ENCODE measurements at places on chromosomes 7 and 10.

- no peak for DNase-seq
Observed at GRCh38 chr10:17758896-17759295, 6.9 kb downstream of the TMEM236 start.

DNA sequence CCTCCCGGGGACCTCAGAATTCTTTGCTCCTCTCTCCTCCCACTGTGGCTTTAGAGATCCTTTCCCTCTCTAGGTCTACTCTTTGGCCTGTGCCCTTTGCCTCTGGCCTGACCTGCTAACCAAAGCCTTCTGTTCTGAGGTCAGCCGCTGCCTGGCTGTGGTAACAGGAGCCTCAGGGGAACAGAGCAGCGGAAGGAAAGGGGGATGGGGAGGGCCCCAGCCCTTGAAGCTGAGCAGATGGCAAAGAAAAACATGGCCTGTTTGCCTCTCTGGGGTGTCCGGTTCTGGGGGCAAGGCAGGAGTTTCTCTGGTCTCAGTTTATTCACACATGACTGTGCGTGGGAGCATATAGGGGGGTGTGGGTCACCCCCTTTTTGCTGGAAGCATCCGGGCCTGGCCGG is 28.2 kb downstream of the COL26A1 start:
- DNase-seq: no peak

- DNase-seq: no peak
Observed at GRCh38 chr10:98340261-98340939, 72.4 kb upstream of the LOXL4 start.

- DNase-seq: no peak
Observed at GRCh38 chr7:49770838-49771237, 2.6 kb upstream of the VWC2 start.

- DNase-seq: no peak
Observed at GRCh38 chr7:70698219-70698832, 433.6 kb upstream of the GALNT17 start.

DNA sequence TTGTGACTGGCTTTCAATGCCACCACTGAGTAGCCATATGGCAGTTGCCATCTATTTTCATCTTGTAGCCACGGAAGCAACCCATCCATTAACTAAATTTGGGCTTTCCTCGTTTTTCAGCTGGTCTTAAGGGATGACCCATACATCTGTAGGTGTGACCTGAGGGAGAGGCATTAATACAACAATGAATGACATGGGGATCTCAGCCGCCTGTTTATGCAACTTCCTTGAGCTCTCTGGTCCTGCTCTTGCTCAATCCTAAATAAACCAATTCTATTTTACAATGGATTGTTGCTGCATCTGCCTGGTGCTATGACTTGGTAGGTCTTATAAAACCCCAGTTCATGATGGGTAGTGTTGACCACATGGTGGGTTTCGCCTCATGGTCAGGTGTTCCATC is 21.9 kb upstream of the ADAM22 start:
- no peak for DNase-seq

DNA sequence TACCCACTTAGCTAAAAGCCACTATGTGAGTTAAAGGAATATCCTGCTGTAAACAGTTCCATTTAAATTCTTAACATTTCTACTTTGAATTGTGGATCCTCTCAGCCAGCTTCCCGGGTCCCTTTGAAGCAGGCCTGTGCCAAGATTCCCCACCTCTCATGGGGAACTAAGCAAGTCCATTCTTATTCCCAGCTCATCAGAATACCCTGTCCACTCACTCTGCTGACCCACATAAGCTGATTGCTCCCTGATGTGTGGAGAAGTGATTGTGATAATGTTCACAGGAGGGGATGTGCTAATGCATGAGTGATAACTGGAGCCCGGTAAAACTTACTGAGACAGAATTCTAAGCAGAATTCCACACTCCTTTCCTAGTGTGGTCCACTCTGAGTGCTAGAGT is 709.7 kb downstream of the CNTNAP2 start:
- DNase-seq: no peak

DNA sequence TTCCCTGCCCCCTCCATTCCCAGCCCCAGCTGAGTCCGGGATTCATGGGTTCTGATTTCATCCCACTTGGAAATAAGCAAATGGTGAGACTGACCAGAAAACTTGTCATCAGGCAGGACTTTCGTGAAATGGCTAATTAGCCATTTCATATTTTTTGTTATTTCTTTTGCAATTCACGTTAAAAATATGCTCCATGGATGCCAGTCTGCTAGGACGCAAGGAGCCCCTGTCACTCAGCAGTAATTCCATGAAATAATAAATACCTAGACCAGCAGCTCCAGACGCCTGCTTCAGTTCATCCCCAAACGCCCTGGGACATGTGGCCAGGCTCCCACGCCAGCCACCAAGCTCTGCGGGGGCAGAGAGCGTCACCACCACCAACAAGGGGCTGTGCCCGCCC is 111.0 kb downstream of the TRIL start:
- DNase-seq: no peak
